ENCODE measurements at places on chromosomes 3 and 15.

GRCh38 chr3:37546876-37547275 lies 314.8 kb upstream of the CTDSPL start:
- DNase-seq: no peak

- DNase-seq: no peak
Measured at GRCh38 chr3:172040981-172041963, 1.9 kb downstream of the FNDC3B start.

GRCh38 chr3:42527368-42527917 lies 25.0 kb downstream of the VIPR1 start:
- DNase-seq: no peak

GRCh38 chr3:71926262-71926600 lies 141.3 kb upstream of the PROK2 start:
- no peak for DNase-seq
